Gastrocnemius medialis (tissue), 4 donors: ENCODE measurements at places on chromosomes 16 and 17.

DNA sequence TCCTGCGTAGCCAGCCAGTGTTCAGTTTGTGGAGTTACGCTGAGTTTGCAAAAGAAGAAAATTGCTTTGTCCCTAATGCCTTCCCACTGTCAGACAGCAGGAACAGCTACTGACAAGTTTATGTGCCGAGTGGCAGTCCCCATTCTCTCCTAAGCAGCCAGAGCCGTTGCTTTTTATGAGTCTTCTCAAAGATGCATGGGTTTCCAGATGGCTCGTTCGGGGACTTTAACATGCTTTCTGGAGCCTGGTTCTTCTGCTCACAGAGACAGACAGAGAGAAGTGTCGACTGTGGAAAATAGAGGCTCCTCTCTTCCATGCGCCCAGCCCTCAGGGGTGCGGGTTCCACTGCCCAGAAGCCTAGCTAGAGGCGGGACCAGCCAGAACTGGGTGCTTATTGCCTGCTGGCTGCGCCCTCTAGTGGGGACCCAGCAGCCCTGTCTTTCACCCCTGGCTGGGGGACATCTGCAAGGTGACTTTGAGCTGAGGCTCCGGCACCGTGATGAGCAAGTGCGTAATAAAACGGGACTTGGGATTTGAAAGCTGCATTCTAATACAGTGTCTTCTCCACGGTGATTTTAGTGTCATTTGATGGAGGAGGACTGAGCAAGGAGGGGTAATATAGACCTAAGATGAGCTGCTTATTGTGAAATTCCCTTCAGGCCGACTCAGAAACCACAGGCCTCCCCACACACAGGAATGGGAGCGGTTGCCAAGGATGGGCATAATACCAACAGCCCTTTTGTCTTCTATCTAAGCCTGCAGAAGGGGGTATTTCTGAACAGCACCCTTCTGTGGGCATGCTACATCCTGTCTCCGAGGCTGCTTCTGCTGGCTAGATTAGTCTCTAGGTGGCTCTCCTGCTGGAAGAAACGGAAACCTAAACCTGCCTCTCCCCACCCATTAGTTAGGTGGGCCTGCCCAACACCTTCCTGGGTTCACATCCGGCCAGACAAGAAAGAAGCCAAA, 73.1 kb downstream of the CCDC182 start:
- DNase-seq = peak; percentile 34

- DNase-seq = no peak
Measured at GRCh38 chr16:58931436-58931835, 197.3 kb upstream of the GOT2 start.

GRCh38 chr16:86403085-86403484, 107.2 kb upstream of the FOXF1 start:
- DNase-seq = no peak

DNA sequence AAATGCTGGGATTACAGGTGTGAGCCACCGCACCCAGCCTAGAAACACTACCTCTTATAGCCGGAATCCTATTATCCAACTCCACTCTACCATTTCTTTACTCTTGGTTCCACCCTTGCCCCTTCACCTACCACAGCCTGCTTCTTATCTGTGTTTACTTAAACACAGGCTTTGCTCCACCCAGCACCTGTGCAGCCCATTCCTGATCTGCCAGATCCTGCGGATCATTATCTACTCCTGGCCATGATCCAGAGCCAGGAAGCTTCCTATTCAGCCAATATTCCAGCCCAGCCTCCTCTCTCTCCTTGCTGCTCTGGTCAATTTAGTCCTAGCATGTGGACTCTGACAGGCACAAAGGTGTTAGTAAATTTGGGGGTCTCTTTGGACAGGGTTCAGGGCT, 98.8 kb upstream of the MED13 start:
- DNase-seq = no peak

DNA sequence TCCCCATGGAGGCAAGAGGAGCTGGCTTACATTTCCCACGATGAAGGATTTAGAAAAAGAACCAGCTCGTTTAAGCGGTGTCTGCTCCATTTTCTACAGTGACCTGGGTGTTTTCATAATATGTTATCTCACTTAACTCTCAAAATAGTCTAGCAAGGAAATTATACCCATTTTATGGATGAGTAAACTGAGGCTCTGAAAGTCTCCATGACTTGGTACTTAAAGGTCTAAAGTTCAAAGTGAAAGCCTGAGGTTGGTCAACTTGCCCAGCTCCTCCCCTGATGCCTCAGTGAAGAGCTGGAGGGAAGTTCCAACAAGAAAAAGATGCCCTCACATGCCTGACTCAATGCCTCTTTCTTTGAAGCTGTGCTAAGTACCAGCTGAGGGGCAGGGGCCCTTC, 232.0 kb downstream of the CBLN1 start:
- no peak for DNase-seq

DNA sequence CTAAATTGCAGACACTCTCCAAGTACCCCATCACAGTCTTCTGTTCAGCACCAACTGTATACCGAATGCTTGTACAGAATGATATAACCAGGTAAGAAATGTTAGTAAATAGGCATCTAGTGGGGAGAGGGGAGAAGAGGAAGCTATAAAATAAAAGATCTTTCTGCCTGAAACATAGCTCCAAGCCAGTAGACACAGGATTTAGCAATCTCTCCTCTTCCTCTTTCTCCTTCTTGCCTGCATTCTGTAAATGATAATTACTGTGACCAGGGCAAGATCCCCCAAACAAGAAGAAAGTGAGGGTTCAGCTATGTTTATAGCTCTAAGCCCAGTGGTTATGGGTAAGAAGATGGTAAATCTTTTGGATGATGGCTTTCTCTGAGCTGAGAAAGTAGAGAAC, 17.9 kb downstream of the ACSM3 start:
- DNase-seq = no peak

DNA sequence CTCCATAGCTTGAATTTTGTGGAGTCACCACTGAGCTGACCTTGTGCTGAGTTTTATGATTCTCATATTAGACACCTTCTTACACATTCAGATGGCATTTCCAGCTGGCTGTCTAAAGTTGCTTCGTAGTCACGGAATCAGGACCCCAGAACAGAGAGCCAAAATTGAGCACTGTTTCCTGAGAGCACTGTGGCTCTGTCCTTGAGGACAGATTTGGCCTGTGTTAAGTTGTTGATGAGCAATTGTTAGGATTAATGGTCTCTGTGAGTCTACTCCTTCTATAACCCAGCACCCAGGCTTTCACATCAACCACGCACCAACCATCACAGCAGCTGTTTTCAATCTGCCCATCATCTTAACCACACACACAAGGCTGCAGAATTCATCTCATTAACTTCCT, 277.5 kb upstream of the HSBP1 start:
- DNase-seq = no peak

DNA sequence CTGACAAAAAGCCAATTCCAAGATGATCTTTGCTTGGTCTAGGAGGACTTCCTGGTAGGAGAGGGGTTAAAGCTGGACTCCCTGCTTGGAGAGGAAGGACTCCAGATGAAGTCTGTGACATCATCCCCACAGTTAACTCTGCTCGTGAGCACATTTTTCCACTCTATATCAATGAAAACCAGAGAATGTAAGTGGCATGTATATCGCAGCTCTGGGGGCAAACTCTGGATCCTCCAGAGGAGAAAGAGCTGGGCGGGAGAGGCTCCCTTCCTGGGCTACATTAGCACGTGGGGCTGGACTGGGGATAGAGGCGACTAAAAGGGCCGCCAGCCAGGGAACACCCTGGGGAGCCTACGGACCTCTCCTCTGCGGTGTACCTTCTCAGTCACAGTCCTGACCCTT, 34.1 kb downstream of the HIC1 start:
- DNase-seq = no peak

DNA sequence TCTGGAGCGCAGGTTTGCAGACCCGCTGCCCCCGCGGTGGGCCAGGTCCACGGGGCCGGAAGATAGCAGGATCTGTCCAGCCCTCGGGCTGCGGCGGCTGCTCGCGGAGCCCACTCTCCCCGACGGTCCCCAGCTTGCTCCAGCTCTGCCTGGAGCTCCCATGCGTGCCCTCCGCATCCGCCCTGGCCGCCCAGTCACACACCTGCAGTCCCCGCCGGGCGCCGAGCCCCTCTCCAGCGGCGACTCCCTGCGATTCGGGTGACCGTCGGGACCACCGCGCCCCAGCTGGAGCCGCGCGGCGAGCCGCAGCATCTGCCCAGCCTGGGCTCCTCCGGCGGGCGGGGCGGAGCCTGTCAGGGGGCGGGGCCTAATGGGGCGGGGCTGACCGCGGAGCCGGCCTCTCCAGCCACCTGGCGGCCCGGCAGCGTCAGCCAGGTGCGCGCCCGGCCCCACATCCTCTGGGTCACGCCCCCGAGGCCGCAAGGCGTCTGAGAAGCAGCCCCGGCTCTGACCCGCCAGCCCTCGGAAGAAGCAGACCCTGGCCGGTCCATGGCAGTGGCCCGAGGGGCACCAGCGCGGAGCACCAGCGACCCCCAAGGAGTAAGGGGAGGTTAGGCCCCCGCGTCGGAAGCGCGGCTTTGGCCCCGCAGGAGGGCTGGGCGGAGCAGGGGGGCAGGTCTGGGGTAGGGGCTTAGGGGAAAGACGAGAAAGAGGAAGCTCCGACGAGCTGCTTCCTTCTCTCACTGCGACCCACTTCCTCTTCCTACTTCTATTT, at the start of gene PIK3R5:
PIK3R5 (minus strand) TSS at position 314 of the 775 bp plus-strand sequence. CDS start 54,213 bp downstream, outside the sequence.
- DNase-seq = no peak

DNA sequence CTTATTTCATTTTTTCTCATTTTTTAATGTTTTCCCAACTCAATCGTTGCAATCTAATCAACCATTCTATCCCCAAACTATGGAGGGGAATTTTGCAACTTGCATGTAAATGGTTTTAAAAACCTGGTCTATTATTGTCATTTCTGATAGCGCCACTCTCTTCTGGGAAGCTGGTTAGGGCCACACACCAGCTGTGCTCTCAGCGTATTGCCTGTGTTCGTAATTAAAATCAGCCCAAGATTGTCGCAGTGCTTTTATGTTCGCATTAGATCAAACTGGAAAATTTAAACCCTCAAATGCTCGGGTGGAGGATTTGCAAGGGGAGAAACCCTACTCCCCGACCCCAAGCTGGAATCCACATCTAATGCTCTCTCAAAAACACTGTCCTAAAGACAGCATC, 123.5 kb upstream of the CACNG5 start:
- no peak for DNase-seq

GRCh38 chr17:55601874-55602364, 90.7 kb upstream of the SMIM36 start:
- DNase-seq = no peak

DNA sequence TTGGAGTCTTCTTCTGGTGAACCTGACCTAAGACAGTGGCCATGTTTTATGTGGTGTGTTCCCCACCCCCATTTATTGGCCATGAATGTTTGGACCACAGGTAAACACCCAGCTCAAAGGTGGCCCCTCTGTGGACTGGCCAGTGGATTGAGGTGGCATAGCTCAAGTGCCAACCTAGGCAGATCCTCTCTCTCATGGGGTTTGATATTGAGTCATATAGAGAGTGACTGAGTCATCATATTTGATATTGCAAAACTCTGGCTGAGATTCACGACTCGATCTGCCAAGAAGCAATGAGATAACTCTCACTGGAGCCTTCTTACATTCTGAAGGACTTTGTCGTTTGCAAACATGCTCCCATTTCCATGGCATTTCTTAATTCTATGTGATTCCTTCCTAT, 10.5 kb upstream of the TEKT3 start:
- peak; percentile 70 for DNase-seq

DNA sequence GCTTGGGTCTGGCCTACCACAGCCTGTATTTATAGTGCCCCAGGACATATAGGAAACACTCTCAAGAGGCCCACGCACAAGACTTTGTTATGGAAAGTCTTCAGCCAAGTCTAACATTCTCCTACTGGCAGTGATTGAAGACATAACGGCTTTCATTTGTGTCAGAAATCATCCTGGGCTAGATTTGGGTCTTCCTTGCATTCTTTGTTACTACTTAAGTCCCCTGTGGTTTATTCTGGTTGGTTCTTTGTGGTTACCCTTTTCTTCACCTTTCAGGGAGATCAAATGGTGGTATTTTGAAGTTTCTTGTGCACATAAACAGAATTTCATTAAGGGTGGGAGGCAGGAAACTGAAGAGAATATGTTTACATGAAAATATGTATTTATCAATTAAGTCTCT, 37.7 kb downstream of the REXO5 start:
- no peak for DNase-seq

DNA sequence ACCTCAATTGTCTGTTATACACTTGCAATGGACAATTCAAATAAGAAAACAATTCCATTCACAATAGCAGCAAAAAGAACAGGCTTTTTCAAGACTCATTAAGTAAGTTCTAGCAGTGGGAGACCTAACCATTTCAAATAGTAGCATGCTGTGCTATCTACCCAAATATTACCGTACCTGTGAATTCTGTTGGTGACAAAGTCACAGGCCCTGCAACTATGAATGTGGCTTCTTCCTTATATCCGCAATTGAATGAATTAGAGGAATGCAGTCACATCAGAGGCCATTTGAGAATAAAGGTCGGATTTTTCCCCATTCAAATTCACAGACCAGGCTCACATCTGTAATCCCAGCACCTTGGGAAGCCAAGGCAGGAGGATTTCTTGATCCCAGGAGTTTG, 800 bp upstream of the NME4 start:
- no peak for DNase-seq

- DNase-seq = no peak
Measured at GRCh38 chr16:87457061-87457611, 35.7 kb downstream of the ZCCHC14 start.

GRCh38 chr16:777826-778225, 10.4 kb downstream of the RPUSD1 start:
- DNase-seq = no peak

GRCh38 chr16:57000271-57001025, 11.1 kb downstream of the NLRC5 start:
- DNase-seq = no peak

DNA sequence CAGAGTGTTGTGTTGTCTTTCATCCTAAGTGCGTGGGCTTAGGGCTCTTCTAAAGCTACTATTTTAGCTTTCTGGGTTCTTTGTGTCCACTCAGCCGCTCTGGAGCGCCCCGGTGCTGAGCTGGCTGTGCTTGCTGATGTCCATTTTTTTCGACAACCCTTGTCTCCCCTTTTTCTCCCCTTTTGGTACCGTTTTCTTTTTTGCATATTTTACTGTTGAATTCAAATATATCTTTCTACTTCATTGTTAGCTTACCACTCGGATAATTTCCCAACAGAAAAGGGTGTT, 1.2 kb downstream of the SRRM2 start:
- DNase-seq = no peak
